Cortex of kidney (tissue), 1 donor: ENCODE measurements at places on chromosomes 2 and 18.

DNA sequence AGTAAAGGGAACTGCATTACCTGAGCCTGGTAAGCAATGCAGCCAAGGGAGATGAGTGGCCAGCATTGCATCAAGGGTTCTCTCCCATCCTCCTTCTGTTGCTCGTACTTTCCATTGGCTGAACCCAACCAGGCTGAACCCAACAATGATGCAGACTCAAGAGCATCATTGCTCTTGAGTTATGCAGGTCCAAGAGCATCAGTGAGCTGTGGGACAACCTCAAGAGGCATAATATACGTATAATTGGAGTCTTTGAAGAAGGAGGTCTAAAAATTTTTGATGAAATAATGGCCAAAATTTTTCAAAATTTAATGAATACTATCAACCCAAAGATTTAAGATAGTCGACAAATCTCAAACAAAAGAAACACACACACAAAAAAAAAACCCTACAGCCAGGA, 213.0 kb downstream of the RNF152 start:
- no peak for DNase-seq

DNA sequence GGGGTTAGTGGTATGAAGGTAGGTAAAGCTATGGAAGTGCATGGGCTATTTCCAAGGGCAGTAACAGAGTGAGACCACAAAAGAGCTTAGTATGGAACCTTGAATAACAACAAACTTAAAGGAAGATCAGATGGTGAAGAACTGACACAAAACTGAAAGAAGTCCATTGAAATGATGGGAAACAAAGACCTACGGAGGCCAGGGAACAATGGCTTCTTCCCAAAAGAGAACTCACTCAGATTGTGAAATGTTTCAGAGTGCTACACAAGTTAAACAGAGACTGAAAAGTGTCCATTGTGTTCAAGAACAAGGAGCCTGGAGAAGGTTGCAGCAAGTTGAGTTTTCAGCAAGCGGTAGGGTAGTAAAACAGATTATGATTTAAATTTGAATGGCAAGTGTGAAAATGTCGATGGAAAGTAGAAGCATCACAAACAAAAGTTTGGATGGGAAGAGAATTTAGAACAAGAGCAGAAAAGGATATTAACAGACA, 700.0 kb upstream of the NXPH2 start:
- DNase-seq: no peak

GRCh38 chr2:50955081-50955480, 76.9 kb downstream of the NRXN1 start:
- no peak for DNase-seq

DNA sequence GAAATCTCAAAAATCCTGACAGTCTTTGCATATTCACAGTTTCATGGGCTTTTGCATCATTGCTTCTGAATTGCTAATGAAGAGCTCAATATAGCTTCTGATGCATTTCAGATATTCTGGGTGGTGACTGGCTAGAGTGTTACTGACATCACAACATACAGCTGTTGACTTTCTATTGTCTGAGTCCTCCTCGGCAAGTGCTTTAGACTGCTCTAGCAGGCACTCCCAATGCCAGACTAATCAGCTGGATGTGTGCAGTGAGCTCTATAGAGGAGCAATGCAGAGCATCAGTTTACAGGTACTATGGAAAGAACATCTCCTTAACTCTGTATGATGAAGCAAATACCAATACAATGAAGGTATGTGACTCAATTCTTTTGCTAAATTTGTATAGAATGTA, 54.9 kb downstream of the R3HDM1 start:
- no peak for DNase-seq

DNA sequence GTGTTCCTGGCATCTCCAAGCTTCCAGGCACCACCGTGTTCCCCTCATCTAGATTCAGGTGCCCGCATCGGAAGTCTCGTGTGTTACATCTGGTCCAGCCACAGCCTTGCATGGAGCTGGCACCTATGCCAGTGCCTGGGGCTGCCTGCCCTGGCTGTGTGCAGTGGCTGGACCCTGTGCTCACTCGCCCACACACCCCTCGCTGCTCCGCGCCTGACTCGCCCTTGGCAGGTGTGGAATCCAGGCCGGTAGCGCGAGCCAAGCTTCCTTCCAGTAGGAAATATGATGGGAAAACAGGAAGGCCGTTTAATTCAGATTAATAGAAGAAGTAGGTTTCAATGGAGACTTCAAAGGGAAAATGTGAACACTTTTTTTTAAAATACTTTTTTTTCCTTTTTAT, 78.0 kb downstream of the PTPN4 start:
- DNase-seq: no peak

GRCh38 chr2:219213486-219214071, 5.2 kb downstream of the ABCB6 start:
- no peak for DNase-seq
